ENCODE measurements at places on chromosomes 1 and 21.

- DNase-seq, result no peak
Observed at GRCh38 chr1:170620164-170620563, 43.8 kb upstream of the PRRX1 start.

DNA sequence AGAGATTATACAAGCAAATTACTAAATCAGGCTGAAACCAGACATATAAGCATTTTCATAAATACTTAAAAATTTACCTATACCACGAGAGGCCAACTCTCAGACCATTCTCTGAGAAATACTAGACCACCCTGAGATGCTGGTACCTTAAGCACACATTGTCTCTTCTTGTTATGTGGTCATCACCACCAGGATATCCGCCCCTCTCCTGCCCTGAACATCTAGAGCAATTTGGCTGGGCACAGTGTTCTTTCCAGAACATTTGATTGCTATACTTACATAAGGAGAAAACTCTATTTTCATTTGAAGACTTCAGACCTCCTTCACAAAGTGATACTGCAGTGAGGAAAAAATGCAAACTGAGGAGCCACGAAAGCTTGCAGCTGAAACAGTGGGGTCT lies 36.2 kb upstream of the DUSP10 start:
- no peak for DNase-seq

- no peak for DNase-seq
Observed at GRCh38 chr21:43355266-43355924, 71.5 kb downstream of the SIK1 start.

GRCh38 chr1:64769971-64770370 lies 25.1 kb downstream of the RAVER2 start:
- no peak for DNase-seq

DNA sequence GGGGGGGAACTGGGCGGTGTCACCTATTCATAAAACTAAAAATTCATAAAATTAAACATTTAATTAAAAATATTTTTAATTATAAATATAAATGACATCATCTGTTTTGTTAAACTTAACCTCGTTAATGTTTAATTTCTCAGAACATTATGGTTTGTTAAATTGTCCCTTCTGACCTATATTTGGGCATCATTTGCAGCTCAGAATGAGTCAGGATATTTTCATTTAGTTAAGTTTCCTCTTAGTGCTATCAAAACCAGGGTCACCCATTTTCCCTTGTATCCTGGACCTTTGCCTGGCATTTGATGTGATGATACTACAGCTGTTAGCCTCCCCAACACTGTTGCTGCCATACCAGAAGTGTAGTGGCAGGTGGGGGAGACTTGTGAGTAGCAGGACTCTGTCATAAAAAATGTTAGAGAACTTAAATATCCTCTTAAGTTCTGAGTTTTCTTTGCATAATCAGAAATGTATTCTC lies 30.3 kb downstream of the TSNAX start:
- no peak for DNase-seq

DNA sequence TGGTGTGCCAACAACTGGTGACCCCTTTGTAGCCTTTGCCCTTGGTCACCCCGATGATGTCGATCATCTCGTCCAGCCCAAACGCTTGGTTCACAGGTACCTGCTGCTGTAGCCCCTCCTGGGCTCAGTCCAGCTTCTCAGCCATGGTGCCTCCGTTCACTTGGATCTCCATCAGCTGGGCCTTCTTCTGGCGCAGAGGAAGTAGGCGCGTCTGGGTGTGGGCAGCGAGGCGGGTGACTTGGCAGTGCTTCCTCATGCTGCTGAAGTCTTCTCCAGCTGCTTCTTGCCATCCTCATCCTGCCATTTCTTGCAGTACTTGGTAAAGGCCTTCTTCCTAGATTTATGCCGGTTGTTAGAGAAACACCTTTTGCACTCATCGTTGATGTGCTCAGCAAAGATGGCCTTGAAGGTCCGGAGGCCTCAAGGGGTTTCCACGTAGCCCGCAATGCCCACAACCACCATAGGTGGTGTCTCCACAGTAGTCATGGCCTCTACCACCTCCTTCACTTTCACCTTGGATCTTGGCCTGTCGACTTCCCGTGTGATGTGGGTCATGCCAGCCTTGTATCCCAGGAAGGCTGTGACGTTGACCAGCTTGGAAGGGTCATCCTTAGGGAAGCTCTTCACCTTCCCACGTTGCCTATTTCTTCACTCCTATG lies 13.0 kb downstream of the DOP1B start:
- DNase-seq, result no peak

- DNase-seq, result no peak
Observed at GRCh38 chr1:23428136-23428905, 3.8 kb upstream of the TCEA3 start.

DNA sequence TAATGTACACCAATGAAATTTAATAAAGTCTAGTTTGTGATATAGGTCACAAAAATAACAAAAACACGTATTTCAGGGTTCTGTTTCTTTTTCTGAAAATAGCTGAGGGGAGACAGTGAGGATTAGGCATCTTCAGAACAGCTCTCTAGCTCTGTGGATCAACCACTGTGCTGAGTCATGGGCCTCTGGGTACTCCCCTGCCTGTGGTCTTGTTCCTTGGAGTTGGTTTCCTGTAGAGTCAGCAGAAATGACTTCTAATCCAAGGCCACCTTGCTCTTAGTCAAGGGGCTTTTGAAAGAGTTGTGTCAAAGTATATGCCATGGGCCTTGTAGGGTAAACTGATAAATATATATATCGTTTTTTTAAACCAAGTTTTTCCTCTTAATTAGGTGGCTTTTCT lies 141.8 kb upstream of the ZRANB2 start:
- no peak for DNase-seq

- no peak for DNase-seq
Observed at GRCh38 chr1:110343249-110343648, 4.1 kb downstream of the RBM15 start.

GRCh38 chr1:11535761-11536572 lies 57.0 kb downstream of the DISP3 start:
- peak; percentile 9 for DNase-seq

GRCh38 chr1:165441166-165441880 lies 3.6 kb downstream of the RXRG start:
- no peak for DNase-seq

- no peak for DNase-seq
Observed at GRCh38 chr21:37367336-37367702, 746 bp downstream of the DYRK1A start.

DNA sequence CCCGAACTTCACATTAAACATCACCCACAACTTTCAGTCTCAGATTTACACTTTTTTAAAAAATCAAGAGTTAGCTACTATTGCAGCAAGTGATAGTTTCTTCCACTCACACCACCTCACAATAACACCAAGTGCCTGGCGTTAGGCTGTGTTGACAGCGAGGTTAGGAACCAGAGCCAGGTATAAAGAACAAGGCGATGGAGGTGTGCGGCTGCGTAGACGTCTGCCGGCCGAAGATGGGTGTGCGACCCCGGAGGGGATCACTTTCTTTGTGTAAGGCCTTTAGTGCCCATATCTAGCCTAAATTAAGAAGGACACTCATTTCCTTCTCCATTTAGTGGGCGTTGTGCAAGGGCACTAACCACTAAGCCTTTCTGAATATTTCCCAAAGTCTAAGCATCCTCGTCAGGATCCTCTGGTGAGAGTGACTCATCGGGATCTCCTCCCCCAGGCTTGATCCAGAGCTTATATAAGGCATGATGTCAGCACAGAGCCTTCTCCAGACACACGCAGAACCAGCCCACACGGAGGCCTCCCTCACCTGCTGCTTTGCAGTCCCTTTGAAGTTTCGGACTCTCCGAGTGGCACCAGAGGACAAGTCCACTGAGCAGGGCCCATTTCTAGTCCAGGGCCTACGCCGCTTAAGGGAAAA lies 11.8 kb downstream of the NHLH2 start:
- DNase-seq, result peak; percentile 11

GRCh38 chr1:235239851-235240250 lies 78.8 kb upstream of the RBM34 start:
- no peak for DNase-seq

All from T47D (cell line).